Stimulated activated CD4-positive, alpha-beta T cell treated with anti-CD3 and anti-CD28 coated beads, Interleukin-4, amount 100 ng/mL, for 24 hours (primary cell): ENCODE measurements at places on chromosomes 13 and 19.
A peak's percentile ranks its signal among the peaks of the same experiment; 100 is the strongest.

GRCh38 chr13:27012482-27013197 lies 159.0 kb downstream of the USP12 start:
- no peak for DNase-seq

DNA sequence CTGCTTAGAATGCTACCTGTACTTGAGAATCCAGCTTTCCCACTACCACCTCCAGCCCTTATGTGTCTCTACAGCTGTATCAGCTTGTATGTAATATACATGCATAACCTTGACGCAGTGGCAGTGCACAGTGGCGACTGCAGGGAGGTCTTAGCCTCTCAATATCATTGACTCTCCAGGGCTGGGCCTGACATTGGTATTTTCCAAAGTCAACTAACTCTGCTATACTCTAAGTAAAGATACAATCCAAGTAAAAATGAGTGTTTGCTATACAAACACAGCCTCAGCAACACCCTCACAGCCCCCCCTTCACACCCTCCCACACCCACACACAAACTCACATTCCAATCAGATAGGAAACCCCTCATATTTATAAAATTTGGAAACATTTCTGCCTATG lies 6.7 kb upstream of the UBL3 start:
- no peak for DNase-seq

GRCh38 chr13:99165753-99166587 lies 34.7 kb upstream of the UBAC2 start:
- no peak for DNase-seq

- no peak for DNase-seq
Measured at GRCh38 chr13:102771298-102772041, 2.1 kb downstream of the TEX30 start.

GRCh38 chr19:54369082-54369687 lies 4.5 kb upstream of the LAIR1 start:
- DNase-seq: no peak

DNA sequence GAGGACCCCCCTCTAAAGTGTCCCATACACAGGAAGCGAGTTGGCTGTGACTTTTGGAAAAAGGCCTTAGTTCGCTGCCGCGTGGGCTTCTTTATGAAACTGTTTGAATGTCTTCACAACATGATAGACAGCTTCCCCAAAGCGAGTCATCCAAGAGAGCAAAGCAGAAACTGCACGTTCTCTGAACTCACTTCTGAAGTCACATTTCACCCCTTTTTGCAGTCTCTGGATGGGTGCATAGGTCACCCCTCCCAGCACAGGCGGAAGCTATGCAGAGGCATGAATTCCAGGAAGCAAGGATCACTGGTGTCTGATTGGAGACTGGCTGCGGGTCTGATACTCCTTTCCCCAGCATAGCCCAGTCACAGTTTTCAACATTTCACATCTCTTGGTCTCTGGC lies 10.6 kb downstream of the GPI start:
- no peak for DNase-seq

DNA sequence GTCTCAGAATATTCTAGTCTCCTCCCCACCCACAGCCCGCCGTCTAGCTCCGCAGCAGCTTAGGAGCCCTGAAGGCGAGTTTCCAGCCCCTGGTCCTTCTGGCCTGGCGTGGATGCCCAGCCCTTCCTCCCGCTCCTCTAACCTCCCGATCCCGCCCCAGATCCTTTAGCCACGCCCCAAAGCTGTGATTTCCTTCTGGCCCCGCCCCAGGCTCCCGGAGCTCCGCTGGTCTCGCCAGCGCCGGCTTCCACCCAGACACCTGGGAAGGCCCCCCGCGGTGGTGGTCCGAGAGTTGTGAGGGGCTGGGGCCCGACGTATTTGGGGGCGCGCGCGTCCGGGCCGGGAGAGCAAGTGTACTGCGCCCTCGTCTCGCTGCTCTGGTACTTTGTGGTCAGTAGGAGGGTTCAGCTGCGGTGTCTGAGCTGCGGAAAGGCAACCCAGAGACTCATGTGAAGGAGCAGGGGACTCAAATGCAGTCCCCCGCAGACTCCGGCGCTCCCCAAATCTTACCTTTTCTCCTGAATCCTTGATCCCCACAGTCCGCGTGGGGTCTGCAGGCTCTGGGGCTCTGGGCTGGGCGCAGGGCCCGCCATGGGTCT lies at the start of gene CGB7:
CGB7 (minus strand) TSS at position 114 of the 599 bp plus-strand sequence. CDS start 2,374 bp downstream, outside the sequence.
- peak; percentile 29 for DNase-seq

DNA sequence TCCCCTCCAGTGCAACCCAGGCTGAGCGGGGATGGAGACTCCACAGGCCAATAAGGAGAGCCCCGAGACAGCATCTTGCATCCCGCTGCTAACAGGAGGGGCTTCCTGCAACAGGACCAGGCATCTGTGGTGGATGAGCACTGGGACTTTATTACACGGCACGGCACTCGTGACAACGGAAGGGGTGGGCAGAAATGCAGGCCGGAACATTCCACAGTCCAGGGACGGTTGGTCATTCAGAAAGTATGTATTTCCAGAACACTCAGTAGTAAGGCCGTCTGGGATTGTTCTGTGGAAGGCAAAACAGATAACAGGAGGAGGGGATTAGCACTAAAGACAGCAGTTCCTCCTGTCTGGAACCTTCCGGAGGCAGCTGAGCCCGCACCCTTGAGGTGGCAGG lies 3.3 kb upstream of the TM6SF2 start:
- no peak for DNase-seq

- DNase-seq: no peak
Measured at GRCh38 chr19:33214596-33214995, 11.1 kb downstream of the SLC7A10 start.

DNA sequence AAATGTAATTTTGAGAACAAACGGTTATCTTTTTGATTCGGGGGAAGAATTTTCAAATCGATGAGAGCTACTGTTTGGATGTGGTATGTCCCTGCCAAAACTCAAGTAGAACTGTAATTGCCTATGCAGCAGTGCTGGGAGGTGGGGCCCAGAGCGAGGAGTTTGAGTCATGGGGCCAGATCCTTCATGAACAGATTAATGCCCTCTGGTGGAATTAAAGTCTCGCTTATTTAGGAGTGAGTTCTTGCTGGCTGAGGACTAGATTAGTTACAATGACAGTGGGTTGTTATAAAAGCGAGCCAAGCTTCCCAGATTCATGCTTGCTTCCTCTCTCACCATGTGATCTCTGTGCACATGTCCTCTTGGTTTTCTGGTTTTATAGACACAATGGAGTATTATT lies 11.8 kb upstream of the PRR20A start:
- DNase-seq: no peak

GRCh38 chr13:98332222-98332621 lies 155.2 kb upstream of the RNF113B start:
- DNase-seq: no peak

GRCh38 chr19:16044746-16045145 lies 31.5 kb upstream of the TPM4 start:
- DNase-seq: no peak

GRCh38 chr13:77338329-77338728 lies 11.4 kb upstream of the MYCBP2 start:
- DNase-seq: no peak

GRCh38 chr13:32914686-32915085 lies 101.5 kb upstream of the KL start:
- no peak for DNase-seq

- DNase-seq: no peak
Measured at GRCh38 chr13:34967851-34968562, 25.9 kb downstream of the NBEA start.

- DNase-seq: no peak
Measured at GRCh38 chr19:2507109-2507508, 31.2 kb downstream of the GADD45B start.

- DNase-seq: peak; percentile 90
Measured at GRCh38 chr19:41353466-41354342, at the start of gene TGFB1. TSS of gene TGFB1 (minus strand) at chr19:41353922. CDS start at chr19:41353044, 878 bp downstream.

DNA sequence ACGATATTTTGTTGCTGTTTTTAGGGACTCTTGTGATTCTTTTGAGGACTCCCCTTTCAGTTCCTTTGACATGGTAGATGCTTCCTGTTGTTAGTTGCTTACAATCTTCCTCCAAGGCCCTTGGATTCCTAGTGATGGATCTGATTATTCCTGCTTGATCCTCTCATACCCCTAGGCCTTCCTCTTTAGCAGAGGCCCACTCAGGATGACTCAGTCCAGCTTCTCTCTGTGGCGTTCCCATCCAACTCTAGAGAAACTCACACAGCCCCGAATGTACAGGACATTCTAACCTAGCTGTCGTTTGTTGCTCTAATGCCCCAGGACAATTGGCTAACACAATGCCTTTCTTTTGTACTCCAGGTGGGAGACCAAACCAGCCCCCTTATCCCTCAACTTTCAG lies 191.4 kb downstream of the POSTN start:
- DNase-seq: no peak

DNA sequence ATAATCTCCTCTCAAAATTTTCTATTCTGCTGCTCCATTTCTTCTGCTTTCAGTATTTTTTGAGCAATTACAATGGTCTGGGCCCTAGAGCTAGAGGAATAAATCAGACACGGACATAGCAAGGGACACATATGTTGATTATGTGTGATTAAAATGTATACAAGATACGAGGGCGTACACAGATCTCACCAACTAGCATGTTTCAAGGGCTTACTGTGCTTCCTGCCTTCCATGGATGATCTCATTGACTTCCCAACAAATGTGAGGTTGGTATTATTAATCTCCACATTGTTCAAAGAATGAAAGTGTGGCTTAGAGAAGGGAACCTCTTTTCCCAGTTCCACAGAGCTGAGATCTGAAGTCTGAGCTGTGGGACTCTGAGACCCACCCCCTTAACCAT lies 9.1 kb downstream of the PLD3 start:
- DNase-seq: no peak

GRCh38 chr13:85436029-85436428 lies 363.2 kb downstream of the SLITRK6 start:
- no peak for DNase-seq

DNA sequence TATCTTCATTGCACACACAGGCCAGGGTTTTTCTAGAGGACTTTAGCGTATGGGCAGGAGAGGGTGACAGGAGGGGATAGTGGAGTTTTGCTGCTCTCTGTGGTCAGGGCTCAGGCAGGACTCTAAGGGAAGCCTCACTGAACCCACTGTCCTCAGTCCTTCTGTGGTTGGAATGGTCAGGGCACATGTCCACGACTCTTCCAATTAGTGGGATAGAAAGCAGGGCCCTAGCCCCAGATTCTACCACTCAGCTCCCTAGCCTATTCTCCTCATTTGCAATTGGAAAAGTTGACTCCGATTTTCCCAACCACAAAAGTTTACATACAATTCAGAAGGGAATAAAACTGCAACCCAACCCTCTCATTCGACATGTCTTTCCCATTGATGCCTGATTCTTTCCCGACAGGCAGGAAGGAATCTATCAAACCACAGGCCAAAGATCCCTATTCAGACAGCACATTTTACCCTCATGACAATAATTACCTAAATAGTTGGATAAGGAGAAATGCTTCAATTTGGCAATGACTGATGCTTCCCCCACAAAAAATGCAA lies 38.2 kb downstream of the TGDS start:
- no peak for DNase-seq
